ENCODE measurements at places on chromosomes 13 and 19. TPM values are rescaled to one million over a fixed set of nuclear protein-coding genes. Genes with fewer than 3 reads are reported as not detected.

Gene KL
- not detected for total RNA-seq

Gene C5AR1
- total RNA-seq = not detected

Gene SHKBP1
- 32.2 TPM for total RNA-seq

Gene PLIN4
- total RNA-seq = 0.32 TPM

Gene GRAMD1A
- 23.9 TPM for total RNA-seq

Gene TUBA3C
- not detected for total RNA-seq

Gene KLK3
- total RNA-seq = not detected

Gene RAD23A
- total RNA-seq = 199 TPM

Gene ZNF730
- total RNA-seq = 0.88 TPM

Gene AKT2
- total RNA-seq = 93.3 TPM

Gene NCR1
- not detected for total RNA-seq

- DNase-seq = no peak
These were observed 77.5 kb downstream of the WTIP start for GRCh38 chr19:34559045-34559444.

DNA sequence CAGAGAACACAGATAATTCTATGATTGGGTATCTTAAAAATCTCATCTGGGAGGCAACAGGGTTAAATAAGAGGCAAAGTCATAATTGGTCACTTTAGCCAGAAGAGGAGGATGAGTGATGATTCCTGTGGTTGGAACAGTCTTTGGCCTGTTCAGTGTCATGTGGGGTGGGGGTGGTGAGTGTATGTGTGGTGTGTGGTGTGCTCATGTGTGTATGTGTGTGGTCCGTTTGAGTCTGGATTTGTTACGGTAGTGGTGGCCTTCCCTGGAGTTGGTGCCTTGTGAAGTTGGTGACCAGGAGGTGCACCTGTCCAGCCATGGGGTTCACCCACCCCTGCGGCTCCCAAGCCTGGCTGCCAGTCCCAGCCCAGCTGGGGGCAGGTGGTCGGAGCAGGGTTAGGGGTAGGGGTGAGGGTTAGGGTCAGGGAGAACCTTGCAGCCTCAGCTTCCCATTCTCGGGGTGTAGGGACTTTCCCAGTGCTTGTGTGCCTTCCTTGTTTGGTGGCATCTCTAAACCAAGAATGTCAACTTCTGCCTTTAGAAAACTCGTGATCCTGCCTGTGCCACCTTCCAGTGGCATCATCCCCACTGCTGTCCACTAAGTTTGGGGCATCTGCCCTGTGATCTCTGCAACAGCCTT, 97.5 kb downstream of the RAB20 start:
- DNase-seq = peak; percentile 19

- peak; percentile 71 for DNase-seq
These were observed 215.2 kb downstream of the NBEA start for GRCh38 chr13:35157143-35157755.

- no peak for DNase-seq
These were observed 171.9 kb downstream of the ITGBL1 start for GRCh38 chr13:101624210-101624922.

GRCh38 chr13:50401721-50402465, 386.6 kb downstream of the KCNRG start:
- DNase-seq = no peak

DNA sequence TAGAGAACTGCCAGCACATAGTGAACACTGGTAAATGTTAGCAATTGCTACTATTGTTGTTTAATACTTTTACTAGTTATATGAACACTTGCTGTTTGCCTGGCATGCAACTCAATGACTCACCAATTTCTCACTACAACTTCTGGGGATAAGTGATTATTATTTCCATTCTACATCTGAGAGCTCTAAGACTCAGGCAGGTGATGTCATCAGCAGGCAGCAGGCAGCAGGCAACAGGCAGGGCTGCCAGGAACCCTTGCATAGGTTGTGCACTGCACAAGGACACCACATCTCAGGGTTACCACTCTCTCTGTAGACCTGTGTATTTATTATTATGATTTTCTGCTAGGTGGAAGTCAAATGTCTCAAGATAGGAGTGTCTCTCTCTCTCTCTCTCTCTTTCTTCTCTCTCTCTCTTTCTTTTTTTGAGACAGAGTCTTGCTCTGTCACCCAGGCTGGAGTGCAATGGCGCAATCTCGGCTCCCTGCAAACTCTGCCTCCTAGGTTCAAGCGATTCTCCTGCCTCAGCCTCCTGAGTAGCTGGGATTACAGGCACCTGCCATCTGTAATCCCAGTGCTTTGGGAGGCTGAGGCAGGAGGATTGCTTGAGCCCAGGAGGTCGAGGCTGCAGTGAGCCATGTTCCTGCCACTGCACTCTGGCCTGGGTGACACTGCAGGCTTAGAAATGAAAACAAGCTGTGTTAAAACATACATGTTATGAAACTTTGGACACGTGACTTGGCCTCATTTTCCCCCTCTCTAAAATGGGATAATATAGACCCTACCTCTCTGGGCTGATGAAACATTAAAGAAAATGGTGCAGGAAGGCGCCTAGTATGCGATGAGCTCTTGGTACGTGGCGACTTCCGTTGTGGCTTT, 22.7 kb downstream of the HPN start:
- peak; percentile 18 for DNase-seq

DNA sequence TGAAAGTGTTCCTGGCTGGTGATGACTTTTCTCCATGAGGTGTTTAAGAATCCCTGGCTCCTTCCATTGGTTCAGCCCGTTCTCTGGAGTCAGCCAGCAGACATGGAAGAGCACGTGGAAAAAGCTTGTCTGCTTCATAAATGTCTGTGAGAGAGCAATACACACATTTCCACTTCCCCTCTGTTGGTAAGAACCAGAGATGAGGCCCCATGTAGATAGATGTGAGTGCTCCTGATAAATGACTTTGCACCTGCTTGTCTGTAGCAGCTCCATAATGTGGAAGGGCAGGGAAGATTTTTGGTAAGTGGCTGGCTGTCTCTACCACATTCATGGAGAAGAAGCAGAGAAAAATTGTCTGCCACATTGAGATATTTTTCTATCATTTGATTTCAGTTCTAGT, 325.8 kb downstream of the LMO7 start:
- DNase-seq = no peak

- DNase-seq = no peak
These were observed 8.2 kb downstream of the LONP1 start for GRCh38 chr19:5711713-5712161.

DNA sequence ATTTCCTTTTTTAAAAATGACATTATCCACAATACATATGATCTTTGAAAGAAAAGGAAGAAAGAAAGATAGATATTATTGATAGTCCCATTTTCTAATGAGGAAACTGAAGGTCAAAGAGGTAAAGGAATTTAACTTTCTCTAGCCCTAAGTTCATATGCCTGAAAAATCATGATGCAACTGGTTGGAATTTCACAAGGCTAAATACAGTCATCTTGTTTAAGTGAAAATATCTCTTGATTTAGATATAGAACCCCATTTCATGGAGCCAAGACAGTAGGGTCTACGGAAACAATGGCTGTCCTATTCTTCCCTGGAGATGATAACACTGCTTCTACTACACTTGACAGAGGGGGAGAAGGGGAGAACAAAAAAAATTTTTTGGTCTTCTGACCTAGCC, 366.2 kb downstream of the DNAJC15 start:
- no peak for DNase-seq

GRCh38 chr19:32363175-32363574, 17.8 kb downstream of the ZNF507 start:
- DNase-seq = no peak

GRCh38 chr13:51728275-51728673, 75.7 kb downstream of the DHRS12 start:
- no peak for DNase-seq

DNA sequence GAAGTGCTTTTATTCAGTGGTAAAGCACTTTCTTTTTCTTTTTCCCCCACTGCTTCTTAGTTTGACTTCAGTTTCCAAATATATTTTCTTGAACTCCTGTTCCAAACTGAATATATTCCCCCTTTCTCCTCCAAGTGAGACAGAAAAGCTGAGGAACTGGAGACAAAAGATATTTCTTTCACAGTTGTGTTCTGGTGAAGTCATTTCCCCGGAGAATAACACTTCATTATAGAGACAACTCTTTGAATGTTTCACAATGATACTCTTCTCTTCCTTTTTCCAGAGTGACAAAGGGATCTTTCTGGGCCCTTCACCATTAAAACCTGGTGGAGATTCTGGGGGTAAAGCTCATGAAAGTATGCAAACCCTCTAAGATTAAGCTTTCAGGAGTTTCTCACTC, 860.8 kb upstream of the SLITRK5 start:
- no peak for DNase-seq

DNA sequence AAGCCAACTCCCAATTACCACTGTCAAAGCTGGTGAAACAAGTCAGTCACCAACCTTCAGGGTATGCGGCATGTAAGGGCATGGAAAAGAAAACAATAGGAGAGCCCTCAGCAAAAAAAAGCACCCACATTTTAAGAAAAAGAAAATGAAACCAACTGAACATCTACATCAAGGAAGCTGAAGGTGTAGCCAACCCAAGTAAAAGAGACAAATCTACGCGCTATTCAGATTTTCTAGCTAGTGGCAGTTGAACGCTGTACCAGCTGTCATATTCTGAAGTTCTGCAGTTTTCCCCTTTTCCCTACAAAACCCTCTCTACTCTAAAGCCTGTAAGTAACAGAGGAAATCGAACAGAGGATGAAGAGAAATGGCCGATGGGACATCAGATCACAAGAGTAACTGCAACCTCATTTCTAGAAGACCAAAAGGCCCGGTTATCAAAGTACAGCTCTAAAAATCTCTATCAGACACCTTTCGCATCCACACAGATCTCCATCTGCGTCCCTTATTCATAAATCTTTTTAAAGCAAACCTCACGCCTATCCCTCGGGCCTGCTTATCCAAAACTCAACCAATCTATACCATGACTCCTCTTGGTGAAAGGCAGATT, 1.4 kb downstream of the MYCBP2 start:
- no peak for DNase-seq

GRCh38 chr19:16949496-16950023, 60.8 kb downstream of the F2RL3 start:
- no peak for DNase-seq

DNA sequence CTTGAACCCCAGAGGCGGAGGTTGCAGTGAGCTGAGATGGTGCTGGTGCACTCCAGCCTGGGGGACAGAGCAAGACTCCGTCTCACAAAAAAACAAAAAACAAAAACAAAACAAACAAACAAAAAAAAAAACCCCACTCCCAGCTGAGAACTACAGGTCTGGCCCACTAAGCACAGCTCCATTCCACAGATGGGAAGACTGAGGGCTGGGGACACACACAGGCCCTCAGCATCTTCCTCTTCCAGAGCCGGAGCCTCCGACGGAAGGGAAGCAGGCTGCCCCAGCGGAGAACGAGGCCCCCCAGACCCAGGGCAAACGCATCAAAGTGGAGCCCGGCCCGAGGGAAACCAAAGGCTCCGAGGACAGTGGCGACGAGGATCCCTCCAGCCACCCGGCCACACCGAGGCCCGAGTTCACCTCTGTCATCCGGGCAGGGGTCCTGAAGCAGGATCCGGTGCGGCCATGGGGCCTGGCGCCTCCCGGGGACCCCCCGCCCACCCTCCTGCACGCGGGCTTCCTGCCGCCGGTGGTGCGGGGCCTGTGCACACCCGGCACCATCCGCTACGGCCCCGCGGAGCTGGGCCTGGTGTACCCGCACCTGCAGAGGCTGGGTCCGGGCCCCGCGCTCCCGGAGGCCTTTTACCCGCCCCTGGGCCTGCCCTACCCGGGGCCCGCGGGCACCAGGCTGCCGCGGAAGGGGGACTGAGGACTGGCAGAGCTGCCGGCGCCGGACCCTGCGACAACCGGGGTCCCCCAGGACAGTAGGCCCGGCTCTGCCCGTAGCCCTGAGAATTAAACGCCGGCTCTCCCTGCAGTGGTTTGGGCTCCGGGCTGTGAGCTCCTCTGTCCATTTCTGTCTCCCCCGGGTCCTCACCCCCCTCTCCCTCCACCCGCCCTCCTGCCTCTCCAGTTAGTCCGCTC, 3.2 kb downstream of the TMEM160 start:
- no peak for DNase-seq

DNA sequence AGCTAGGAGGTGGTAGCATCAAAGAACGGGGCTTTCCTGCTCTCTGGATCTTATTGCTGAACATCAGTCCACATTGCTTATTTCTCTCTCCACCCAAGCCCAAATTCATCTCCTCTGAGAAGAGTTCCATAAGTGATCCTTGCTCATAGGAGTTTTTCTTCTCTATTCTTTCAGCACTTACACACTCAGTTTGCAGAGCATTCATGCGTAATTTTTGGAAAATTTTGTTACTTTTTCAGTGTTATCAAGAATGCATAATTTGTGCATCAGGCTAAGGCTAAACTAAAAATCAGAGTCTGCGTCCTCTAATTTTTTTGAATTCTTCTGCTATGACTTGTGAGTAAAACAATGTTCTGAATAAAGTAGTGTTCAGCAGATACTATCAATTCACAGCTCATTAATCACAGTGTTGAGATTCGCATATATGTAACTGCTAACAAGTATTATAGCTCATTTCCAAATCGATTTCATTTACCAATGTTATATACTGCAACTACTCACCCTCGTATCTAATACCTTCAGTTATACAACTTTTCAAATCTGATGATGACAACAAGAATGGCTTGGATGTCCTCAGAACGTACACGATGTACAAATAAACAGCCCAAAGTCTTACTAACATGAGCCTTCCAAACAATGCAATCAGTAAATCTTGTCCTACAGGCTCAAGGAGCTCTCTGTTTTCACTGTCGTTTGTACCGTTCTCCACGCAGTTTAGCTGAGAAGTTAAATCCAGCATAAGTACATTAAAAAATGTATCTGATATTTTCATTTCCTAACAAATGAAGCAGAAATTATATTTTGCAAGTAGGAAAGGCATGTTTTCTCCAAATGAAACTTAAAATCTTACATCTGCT, 36.4 kb upstream of the STARD13 start:
- peak; percentile 28 for DNase-seq

GRCh38 chr13:79237981-79238380, 168.1 kb downstream of the RBM26 start:
- no peak for DNase-seq

- DNase-seq = peak; percentile 43
These were observed 23.8 kb upstream of the MEDAG start for GRCh38 chr13:30882026-30882850.

DNA sequence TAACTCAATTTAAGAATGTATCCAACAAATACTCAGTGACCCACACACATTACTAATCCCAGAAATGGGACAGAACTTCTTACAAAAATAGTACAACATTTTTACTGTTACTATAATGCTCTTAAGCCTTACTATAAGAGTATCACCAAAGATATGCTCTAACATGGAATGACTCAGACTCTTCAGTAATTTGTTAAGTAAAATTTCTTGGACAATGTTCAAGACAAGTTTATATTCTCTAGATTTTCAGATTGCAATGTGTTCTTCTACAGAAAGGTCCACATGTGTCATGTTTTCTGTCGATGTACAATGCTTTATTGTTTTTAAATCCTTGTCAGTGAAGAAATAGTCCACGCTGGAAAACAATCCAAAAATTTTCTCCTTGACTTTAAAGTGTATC, 66.3 kb upstream of the RFXAP start:
- no peak for DNase-seq

- DNase-seq = peak; percentile 99
These were observed at the start of gene SNRPA for GRCh38 chr19:40750874-40751537. Gene SNRPA, plus strand, starts transcription at chr19:40751203. Its CDS starts 206 bp downstream, at chr19:40751409.

Data from myocyte (in vitro differentiated cells).